ENCODE measurements at places on chromosomes 11 and 22.

- H3K4me3 ChIP-seq, result no peak overlapping the region
- H3K4me1 ChIP-seq, result no peaks in the 10 kb centered on the region
- H3K27me3 ChIP-seq, result peaks cover 8% of the 10 kb centered on the region
Measured at GRCh38 chr11:130798801-130799200, 117.5 kb downstream of the SNX19 start.

DNA sequence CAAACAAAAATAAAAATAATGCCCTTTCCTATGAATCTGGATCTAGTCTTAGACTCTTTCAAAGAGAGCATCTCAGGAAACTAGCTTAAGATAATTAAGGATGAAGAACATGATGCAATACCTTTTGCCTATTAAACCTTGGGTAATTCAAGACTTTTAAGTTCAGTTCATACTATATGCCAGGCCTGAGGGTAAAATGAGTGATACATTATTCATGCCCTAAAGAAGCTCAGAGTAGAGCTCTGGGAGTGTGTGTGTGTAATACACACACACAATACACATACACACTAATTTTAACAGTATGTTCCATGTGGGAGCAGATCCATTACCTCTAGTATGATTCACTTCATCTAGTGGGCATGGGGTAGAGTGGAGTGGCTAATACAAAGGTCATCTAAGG lies 651.4 kb upstream of the CHORDC1 start:
- no peaks in the 10 kb centered on the region for H3K27me3 ChIP-seq
- no peak for DNase-seq
- no peak overlapping the region for H3K27ac ChIP-seq
- H3K36me3 ChIP-seq, result no peaks in the 10 kb centered on the region

GRCh38 chr22:23103199-23103954 lies 33.1 kb downstream of the GNAZ start:
- no peak overlapping the region for H3K27ac ChIP-seq
- DNase-seq, result no peak
- no peak overlapping the region for H3K4me3 ChIP-seq
- no peaks in the 10 kb centered on the region for H3K4me1 ChIP-seq

DNA sequence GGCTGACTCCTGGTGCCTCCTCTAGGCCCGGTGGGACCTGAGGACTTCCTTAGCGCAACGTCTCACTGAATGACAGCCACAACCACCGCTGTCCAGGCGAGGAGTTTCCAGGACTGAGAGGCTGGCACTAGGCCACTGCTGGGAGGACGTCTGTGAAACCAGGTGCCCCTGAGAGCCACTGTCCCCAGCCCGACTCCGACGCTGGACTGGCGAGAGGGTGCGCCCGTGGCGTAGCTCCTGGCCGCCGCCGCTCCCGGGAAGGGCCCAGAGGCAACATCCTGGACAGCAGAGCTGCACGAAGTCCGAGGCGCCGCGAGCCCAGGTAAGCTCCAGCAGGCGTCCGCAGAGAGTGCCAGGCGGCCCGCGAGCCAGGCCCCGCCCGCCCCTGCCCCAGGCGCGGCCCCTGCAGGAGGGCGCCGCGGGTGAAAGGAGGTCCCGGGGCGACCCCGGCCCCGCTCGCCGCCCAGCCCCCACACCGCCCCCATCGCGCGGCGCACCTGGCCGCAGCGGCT lies 525 bp downstream of the DGCR2 start:
- peaks cover 50% of the 10 kb centered on the region for H3K4me1 ChIP-seq
- peaks cover 9% of the 10 kb centered on the region for H3K36me3 ChIP-seq
- peak overlapping the region; percentile 67 for H3K27ac ChIP-seq
- DNase-seq, result peak; percentile 44
- H3K4me3 ChIP-seq, result peak overlapping the region; percentile 89

GRCh38 chr22:32590556-32590955 lies 115.9 kb downstream of the FBXO7 start:
- H3K27ac ChIP-seq, result no peak overlapping the region
- H3K4me3 ChIP-seq, result no peak overlapping the region
- no peak for DNase-seq
- H3K27me3 ChIP-seq, result peaks cover 8% of the 10 kb centered on the region
- H3K4me1 ChIP-seq, result no peaks in the 10 kb centered on the region
- no peaks in the 10 kb centered on the region for H3K36me3 ChIP-seq

Data from activated CD8-positive, alpha-beta T cell treated with anti-CD3 and anti-CD28 coated beads, Interleukin-2, amount 10 ng/mL, durations not matched to agents 7 days and 5 days (primary cell).